ENCODE measurements at places on chromosomes 4 and X.

- no peak for DNase-seq
These were observed 74.4 kb downstream of the MTMR1 start for GRCh38 chrX:150767475-150768131.

- no peak for DNase-seq
These were observed 273.7 kb downstream of the SMARCA1 start for GRCh38 chrX:129249563-129249962.

GRCh38 chrX:150643958-150644357, 49.2 kb upstream of the MTMR1 start:
- no peak for DNase-seq

DNA sequence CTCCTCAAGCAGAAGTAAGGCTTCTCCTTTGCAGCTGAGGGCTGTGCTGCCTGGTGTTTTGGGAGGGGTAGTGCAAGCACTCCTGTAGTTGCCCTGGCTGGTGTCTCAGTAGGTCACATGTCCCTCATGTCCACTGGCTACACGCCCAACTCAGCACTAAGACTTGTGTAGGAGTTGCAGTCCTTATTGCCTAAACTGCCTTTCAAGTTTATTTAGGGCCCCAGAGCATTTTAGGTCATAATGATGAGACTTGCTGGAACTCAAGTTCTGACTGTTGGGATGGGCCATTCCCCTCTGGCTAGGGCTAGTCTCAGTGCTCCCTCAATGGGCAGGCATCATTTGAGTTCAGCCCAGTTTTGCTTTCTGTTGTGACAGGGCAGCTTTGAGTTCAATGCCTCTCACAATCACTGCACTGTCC, 44.1 kb downstream of the PPM1K start:
- DNase-seq, result no peak

GRCh38 chr4:6916587-6917460, 7.2 kb downstream of the TBC1D14 start:
- peak; percentile 92 for DNase-seq

DNA sequence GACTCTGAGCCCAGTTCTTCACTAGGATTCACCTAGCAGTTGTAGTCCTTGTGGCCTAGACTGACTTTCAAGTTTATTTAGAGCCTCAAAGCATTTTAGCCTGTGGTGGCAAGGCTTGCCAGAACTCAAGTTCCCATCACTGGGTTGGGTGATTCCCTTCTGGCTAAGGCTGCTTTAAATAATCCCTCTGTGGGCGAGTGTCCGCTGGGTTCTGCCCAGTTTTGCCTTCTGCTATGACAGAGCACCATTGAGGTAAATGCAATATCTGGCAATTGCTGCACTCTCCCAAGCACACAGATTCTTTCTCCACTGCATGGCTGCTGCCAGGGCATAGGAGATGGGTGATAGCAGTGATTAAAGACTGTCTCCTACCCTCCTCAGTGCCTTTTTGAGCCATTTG, 90.8 kb upstream of the RLIM start:
- DNase-seq, result no peak

GRCh38 chrX:116726806-116727205, 264.0 kb upstream of the CT83 start:
- DNase-seq, result no peak

- no peak for DNase-seq
These were observed 179.5 kb upstream of the TBL1X start for GRCh38 chrX:9285342-9285771.

GRCh38 chr4:156824451-156825060, 147.0 kb downstream of the PDGFC start:
- no peak for DNase-seq

GRCh38 chrX:111244235-111244750, 26.0 kb downstream of the CAPN6 start:
- DNase-seq, result no peak

GRCh38 chr4:168269896-168270295, 48.7 kb downstream of the DDX60 start:
- no peak for DNase-seq

- no peak for DNase-seq
These were observed 9.9 kb downstream of the APBB2 start for GRCh38 chr4:41204400-41204978.

- DNase-seq, result no peak
These were observed 34.1 kb downstream of the SLITRK4 start for GRCh38 chrX:143601809-143602208.

DNA sequence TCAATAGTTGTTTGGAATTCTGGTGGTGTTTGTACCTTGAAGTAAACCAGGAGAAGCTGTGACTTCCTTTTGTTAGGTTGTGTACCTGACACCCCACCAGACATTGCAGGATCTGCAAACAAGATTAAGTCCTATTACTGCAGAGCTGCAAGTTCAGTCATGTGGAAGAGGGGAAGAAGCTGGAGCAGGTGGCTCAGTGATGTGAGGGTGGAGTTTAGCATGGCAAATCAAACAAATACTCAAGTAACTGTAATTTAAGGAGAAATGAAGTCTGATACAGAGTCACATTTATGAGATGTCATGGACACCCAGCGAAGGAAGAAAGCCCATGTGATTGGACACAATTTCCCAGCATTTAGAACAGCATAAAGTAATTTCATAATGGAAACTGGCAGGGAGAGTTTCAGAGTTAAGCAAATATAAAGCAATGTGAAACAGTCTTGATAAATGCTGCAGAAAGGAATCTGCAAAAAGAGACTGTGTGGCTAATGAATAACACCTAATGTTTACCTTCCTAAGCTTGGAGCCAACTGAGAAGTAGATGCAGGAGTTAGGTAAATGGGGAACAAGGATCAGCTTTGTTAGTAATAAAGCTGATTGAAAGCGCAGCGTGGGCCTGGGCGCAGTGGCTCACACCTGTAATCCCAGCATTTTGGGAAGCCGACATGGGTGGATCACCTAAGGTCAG, 249.1 kb downstream of the GBA3 start:
- no peak for DNase-seq

DNA sequence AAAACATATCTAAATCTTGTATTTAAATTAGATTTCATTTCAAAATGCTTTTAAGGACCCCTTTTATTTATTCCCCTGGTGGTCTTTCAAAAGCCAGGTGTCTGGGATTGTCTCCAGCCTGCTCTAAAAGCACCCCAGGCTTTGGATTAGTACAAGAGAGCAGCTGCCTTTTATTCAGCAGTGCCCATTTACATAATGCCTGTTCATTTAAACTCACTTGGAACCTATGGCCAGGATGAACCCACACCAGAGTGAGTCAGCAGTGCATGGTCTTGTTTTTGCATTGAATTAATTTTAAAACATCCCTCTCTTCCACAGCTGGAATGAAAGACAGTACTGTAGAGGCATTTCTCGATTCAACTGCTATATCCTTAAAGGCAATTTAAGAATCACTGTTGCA, 64.1 kb upstream of the TENM3 start:
- DNase-seq, result no peak

- no peak for DNase-seq
These were observed 38.5 kb upstream of the FGFBP2 start for GRCh38 chr4:16001484-16001858.
